ENCODE measurements at places on chromosomes 12 and 14. TPM values are rescaled to one million over a fixed set of nuclear protein-coding genes. Genes with fewer than 3 reads are reported as not detected.

- no peak overlapping the region for H3K27ac ChIP-seq
- H3K4me1 ChIP-seq = no peaks in the 10 kb centered on the region
- H3K4me3 ChIP-seq = no peak overlapping the region
- H3K36me3 ChIP-seq = no peaks in the 10 kb centered on the region
- no peaks in the 10 kb centered on the region for H3K27me3 ChIP-seq
These were observed 10.4 kb upstream of the NOPCHAP1 start for GRCh38 chr12:104975587-104976343.

The SLC5A8 gene
- 0.04 TPM for total RNA-seq

- H3K36me3 ChIP-seq = peaks cover 28% of the 10 kb centered on the region
- DNase-seq = no peak
- no peak overlapping the region for H3K27ac ChIP-seq
- no peaks in the 10 kb centered on the region for H3K27me3 ChIP-seq
- H3K4me3 ChIP-seq = no peak overlapping the region
- H3K4me1 ChIP-seq = no peaks in the 10 kb centered on the region
These were observed 122.9 kb downstream of the PPHLN1 start for GRCh38 chr12:42448841-42449240.

DNA sequence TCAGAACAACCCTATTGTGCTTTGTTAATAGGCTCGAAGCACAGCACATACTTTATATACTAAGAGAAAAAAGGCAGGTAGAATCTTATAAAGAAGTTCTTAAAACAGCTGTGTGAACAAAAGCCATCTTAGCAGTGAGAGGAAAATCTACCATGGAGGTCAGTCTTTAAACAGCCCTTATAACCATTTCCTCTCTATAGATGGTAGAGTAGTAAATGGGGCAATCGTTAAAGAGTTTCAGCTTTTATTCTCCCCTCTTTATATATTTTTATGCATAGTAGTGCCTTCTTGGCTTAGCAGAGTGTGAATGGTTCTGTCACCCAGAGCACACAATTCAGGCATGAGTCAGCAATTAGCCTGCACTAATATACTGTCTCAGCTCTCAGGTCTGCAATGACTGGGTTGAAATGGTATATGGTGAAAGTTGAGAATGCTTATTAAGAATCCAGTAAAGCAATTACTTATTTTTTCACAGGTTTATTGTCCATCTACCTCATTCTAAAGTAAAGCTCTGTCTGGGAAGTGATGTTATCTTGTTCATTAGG, 305.0 kb downstream of the NELL2 start:
- no peaks in the 10 kb centered on the region for H3K27me3 ChIP-seq
- no peak overlapping the region for H3K27ac ChIP-seq
- no peaks in the 10 kb centered on the region for H3K36me3 ChIP-seq
- no peak for DNase-seq
- no peaks in the 10 kb centered on the region for H3K4me1 ChIP-seq

The TAS2R43 gene
- 2.2 TPM for total RNA-seq

The CLEC4A gene
- total RNA-seq = 2.5 TPM

All from muscle of leg (tissue), 16 donors.